Uterus (tissue), 4 donors: ENCODE measurements at places on chromosomes 3 and 15.

DNA sequence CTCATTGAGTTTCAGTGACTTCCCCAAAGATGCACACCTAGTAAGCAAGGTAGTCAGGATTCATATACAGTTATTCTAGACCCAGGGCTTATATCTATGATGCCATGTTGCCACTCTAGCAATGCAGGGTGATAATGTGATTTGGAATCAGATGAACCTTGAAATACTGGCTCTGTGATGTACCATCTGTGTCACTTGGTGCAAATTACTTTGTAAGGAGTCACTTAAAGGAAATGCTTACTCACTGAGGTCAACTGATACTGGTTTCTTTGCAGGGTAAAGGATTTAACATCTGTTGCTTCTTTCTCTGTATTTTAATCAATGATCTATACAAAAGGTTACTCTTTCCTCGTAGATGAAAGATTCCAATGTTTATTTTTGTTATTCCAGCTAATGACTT, 10.8 kb downstream of the ASB14 start:
- no peak for DNase-seq

DNA sequence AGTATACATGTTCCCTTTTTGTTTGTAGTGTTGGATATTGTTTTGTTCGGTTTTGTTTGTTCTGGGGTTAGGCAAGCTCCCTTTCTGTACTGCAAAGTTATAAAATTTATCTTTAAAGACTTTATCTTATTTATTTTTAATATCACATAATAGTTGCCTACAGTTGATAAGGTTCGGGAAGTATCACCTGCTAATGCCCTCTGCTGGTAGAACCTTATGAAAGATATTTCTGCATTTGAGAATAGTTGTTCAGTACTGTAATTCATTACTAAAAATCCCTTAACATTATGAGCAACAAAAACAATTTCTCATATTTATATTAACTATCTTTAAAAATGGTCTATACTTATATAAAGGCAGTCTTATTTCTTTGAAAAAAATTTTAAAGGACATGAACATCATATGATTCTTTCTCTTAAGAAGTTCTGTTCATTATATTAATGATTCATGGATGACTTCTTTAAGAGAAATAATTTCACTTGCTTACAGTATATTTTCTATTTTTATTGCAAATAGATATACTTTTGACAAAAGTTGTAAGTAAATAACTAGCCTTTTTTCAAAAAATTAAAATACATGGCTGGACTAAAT, 1126.8 kb downstream of the SI start:
- DNase-seq, result no peak

DNA sequence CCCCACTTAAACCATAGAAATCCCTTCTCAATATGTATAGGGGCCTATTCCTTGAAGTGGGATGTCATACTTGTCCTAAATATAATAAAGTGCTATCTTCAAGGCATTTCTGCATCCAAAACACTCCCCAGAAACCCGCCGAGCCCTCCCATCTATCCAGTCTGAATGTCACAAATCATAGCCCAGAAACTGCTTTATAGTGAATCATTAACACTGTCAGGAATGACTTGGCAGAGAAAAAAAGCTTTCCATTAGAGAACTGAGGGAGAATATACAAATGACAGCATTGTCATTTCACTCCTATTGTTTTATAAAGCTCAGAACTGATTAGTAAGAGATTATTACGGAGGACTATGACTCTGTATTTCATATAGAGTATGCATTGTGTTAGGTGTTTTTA, 48.4 kb upstream of the MEIS2 start:
- no peak for DNase-seq

DNA sequence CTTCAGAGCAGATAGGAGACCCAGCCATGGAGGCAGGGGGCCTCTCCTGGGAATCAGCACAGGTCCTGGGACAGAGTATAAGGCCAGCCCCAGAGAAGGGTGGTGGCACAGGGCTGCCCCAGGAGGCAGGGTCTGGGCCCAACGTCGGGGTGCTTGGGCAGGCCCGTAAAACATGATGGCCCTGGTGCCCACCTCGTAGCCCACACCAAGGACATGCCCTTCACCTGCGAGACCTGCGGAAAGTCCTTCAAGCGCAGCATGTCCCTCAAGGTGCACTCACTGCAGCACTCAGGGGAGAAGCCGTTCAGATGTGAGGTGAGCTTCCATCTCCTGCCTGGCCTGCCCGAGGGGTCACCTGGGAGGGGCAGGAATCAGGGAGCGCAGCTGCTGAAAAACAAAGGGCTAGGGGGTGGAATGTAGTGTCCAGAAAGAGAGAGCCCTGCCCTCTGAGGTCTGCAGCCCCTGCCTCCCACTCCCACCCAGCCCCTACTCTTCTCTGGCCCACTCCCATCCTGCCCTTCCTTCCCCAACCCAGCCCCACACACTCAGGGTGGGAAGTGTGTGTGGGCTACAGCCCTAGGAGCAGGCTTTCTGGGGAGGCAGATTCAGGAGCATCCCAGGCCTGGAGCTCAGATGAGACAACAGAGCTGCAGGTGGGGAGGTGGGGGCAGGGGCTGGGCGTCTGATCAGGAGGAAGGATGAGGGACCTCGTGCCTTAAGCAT, 9.5 kb downstream of the ZBTB47 start:
- DNase-seq, result no peak

DNA sequence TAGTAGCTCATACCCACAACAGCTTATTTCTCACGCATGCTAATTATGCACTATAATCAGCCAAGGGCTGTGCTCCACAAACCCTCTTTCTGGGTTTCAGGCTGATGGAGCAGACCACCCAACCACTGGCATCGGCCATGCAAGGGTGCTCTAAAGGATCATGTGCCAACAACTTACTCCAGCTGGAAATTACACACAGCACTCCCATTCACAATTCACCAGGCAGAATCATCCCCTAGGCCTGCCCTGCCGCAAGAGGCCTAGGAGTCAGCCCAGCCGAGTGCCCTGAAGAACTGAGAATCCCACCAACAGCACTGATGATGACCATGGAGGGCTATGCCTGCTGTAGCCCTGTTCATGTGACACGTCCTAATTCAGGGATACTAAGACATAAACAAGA, 216.2 kb upstream of the CHRNA7 start:
- no peak for DNase-seq

- DNase-seq, result peak; percentile 78
Measured at GRCh38 chr15:48392356-48392755, 61.1 kb downstream of the DUT start.

GRCh38 chr15:40931300-40932142, 2.4 kb downstream of the DLL4 start:
- no peak for DNase-seq

DNA sequence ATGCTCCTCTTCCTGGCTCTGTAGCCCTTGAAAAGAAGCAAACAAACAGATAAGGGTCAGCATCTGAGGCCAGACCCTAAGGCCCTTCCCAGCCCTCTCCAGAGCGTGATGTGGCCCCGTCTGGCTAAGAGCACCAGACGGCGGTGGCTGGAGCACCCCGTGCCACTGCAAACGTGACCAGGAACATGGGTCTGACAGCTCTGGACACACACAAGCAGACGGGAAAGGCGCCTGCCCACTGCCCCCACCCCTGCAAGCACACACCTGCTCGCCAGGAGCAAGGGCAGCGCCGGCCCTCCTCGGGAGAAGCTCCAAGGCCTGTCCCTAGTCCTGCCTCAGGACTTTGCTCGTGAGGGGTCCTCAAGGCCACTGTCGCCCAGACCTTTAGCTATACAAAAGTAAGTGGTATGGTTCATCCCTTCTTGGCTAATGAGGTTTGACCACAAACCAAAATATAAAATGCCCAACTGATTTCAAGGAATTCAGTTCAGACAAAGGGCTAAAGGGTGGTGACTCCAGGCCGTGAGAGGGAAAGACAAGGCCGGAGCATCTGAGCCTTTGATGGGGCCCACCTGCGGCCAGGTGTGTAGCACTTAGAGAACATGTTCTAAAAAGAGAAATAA, 90.4 kb downstream of the XXYLT1 start:
- DNase-seq, result peak; percentile 23

- DNase-seq, result no peak
Measured at GRCh38 chr3:136434429-136434828, 184.3 kb downstream of the PCCB start.

GRCh38 chr3:138718849-138719248, 110.3 kb downstream of the FAIM start:
- no peak for DNase-seq

GRCh38 chr3:171261487-171261886, 198.7 kb downstream of the TNIK start:
- DNase-seq, result no peak

DNA sequence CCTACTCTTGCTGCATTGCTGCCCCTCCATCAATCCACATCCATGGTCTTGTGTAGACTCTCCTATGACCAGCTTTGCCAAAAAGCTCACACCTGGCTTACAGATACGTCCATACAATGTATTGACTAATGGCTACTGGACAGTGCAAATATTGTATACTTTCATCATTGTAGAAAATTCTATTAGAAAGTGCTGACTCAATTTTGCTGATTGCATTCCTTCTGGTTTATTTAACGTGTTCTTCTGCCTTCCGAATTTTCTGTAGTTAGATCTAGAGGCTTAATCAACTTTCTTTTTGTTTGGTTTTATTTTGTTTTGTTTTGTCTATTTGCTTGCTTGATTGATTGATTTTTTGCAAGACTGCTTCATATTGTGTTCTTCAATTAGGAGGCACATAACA, 29.8 kb upstream of the CNOT10 start:
- DNase-seq, result no peak

GRCh38 chr15:90241343-90242192, 7.6 kb downstream of the GDPGP1 start:
- no peak for DNase-seq

- DNase-seq, result no peak
Measured at GRCh38 chr3:71131375-71132314, 451.9 kb downstream of the FOXP1 start.
